SHP77 (cell line): ENCODE measurements at places on chromosomes 5 and 9.

- no peak for DNase-seq
Measured at GRCh38 chr9:133957328-133957727, 34.8 kb downstream of the VAV2 start.

DNA sequence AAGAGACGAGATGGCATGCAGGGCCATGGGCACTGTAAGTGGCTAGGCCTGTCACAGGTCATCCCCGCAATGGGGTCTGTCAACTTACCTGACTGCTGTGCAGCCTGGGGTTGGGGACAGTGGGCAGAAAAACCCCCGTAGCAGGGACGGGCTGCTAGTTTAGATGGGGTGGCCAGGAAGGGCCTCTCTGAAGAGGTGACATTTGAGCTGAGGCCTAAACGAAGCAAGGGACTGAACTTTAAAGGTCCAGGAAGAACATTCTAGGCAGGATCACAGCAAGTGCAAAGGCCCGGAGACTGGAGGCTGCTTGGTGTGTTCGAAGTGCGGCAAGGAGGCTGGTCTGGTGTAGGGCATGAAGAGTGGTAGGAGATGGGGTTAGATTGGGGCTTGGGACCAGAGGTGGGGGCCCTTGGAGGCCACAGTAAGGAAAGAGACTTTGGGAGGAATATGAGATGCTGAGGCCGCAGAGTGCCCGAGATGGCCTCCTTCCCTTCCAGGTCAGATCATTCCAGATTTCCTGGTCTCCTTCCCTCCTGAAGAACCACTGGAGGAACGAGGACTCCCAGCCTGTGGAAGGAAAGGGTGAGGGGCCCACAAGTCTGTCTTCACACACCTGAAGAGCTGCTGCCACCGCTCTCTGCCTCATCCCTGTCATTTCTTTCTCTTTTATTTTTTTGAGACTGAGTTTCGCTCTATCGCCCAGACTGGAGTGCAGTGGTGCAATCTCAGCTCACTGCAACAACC lies 37.9 kb upstream of the SH3PXD2B start:
- no peak for DNase-seq

DNA sequence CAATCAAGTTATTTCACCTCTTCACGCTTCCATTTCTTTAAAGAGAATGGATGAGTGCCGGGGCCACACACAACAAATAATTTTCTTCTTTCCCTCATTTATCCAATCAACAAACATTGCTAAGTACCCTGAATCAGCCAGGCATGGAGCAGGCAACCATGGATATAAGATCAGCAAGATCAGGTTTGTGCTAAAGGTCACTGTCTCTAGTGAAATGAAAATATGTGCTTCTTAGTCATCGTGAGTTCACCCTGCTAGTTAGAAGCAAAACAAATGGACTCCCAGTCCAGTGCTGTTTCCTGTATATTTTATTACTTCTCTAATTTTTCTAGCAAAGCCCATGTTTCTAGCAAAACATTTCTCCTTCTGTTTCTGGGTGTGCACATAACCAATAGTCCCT lies 629.2 kb downstream of the BNC2 start:
- DNase-seq, result no peak

- no peak for DNase-seq
Measured at GRCh38 chr9:6424940-6425339, 11.9 kb downstream of the UHRF2 start.

GRCh38 chr5:133203317-133204305 lies 151.8 kb downstream of the HSPA4 start:
- DNase-seq, result no peak

DNA sequence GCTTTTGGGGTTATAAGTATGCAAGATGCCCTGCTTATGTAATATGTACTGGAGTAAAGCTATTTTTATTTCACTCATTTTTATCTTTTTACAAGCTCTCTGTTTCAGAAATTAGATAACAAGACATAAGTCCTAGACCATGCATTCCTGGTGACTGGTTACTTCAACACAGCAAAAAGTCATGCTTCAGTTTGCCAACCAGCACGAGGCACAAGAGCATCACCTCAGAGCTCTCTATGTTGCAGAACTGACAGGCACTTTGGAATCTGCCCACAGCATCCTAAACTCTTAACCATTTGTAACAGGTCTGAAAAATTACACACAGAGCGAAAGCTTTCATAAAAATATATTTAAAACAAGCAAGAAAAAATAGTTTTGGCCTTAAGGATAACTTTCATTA lies 112.8 kb downstream of the MARCHF11 start:
- no peak for DNase-seq
